ENCODE measurements at places on chromosomes 6 and 20.

DNA sequence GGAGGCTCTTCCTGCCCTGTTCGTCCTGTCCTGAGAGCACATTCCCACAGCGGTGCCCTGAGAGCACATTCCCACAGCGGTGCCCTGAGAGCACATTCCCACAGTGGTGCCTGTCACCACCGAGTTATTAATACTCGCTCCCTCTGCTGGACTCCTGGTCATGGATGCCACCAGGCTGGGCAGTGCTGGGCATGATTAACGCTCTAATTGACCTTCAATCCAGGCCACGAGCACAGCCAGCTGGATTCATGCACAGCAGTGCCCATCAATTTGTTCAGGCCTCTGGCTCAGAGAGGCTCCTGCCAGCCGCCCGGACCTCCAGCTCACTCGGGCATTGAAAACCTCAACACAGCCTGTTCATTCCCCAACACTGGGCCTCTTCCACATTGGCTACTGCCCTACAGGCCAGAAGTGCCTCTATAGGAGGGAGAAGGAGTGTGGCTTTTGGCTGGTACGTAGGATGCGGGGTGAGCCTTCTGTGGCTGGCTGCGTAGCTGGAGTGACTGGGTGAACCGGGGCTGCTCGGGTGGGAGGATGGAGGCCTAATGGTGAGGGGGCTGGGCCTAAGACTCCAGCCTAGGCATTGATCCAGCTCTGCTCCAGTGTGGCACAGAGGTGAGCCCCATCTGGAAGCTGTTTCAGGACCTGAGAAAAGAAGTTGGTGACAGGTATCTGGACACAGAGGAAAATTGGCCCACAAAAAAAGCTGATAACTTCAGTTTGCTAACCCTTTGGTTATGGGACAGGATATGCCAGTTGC, 9.3 kb downstream of the IP6K3 start:
- DNase-seq = peak; percentile 73

- no peak for DNase-seq
These were observed 103.0 kb upstream of the SYNDIG1 start for GRCh38 chr20:24366336-24367004.

DNA sequence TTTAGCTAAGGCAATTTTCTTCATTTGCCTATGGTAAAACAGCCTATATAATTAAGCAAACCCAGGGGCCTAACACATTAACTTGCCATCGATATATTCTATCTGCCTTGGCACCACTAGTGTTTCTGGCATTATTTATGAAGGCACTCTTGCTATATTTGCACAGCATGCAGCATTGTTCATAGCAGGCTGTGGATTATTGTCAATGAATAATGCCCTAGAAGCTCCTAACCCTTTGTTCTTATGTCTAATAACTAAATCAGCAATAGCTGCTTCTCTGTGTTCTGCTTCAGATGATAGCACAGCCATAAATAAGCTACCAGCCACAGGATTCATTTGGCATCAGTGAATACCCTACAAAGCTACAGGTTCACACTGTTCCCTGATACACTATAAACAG, 254.8 kb upstream of the STXBP5 start:
- DNase-seq = no peak

- no peak for DNase-seq
These were observed 31.4 kb downstream of the HAO1 start for GRCh38 chr20:7908905-7909304.

GRCh38 chr20:6693178-6693807, 74.2 kb upstream of the BMP2 start:
- no peak for DNase-seq

- no peak for DNase-seq
These were observed 94.9 kb downstream of the RFX6 start for GRCh38 chr6:116971959-116972358.

DNA sequence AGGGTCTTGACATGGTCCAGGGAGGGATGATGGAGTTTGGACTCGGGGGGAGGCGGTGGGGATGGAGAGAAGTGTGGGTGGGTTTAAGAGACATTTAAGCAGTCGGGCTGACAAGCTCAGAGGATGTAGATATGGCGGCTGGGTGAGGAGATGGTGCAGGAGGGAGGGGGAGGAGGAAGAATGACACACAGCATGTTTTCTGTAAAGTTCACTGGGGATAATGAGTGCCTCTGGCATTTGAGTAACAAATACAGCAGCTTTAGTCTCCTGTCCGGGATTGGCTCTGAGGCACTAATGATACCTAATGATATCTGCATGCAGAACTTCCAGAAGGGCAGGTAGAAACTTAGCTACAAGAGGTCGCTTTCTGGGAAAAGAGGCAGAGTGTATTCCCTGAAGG, 107.8 kb downstream of the DHX35 start:
- no peak for DNase-seq

- DNase-seq = no peak
These were observed 8.9 kb upstream of the MLN start for GRCh38 chr6:33812669-33813068.

GRCh38 chr20:46875059-46875458, 19.6 kb upstream of the EYA2 start:
- no peak for DNase-seq

GRCh38 chr6:14549871-14550270, 432.3 kb downstream of the CD83 start:
- no peak for DNase-seq

- DNase-seq = no peak
These were observed 138.5 kb upstream of the PMEPA1 start for GRCh38 chr20:57848282-57848681.

GRCh38 chr20:21074605-21075336, 31.4 kb downstream of the LINC00237 start:
- DNase-seq = no peak

DNA sequence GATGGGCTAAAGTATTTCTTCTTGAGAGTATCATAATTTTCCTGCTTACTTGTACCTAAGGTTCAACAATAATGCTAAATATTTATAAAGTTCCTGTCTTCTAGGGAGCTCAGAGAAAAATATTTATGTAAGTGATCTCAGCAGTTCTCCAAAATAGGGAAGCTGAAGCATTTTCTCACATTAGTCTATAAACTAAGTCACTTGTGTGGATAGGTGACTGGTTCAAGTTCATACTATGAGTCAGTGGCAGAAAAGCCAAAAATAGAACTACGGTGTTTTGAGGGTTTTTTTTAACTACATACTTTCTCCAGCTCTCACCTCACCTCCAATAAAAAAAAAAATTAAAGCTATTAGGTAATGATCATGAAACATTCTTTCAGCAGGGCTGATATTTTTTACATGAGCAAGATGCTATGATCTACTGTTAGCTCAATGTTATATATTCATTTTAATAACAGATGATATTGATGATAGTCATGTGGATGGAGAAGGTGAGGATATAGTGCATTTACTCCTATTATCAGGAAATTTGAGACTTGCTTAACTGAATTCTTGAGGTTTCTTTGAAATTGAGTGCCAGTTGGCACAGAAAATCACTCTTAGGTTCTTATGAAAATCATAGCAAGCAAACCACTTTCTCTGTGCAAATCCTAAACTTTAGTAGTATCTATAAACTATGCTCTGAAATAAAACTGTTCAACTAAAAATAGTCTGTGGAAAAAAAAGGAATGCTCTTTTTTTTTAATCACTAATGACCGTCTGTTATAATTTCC, 4.1 kb upstream of the MOXD1 start:
- no peak for DNase-seq

DNA sequence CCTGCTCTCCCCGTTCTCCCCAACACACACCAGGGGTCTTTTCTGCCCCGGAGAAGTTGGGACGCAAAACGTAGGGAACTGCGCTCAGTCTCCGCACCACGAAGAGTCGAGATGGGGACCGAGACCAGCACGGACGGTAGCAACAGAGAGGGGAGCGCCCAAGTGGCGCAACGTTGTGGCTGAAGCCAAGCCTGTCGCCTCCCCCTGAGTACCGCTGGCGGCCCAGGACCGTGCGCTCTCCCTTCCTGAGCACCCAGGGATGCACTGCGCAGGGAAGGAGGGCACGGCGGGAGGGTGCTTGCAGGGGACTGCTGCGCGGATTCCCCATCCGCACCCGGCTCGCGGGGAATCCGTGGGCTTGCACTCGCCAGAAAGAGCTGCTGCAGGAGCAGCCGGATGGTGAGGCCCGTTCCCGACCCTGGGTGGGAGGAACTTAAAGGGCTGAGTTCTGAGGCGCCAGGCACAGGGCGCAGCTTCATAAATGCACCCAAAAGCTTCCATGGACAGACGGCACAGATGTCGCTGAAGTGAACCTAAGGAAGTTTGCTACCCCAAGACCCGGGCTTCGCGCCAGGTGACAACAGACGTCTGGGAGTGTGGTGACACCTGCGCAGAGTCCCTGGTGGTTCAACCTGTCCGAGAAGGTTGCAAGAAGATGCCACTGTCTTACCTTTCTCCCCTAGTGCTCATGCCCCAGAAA, 178.7 kb downstream of the TBXT start:
- DNase-seq = no peak

- DNase-seq = no peak
These were observed 33.1 kb upstream of the FBXL4 start for GRCh38 chr6:98980819-98981218.

- no peak for DNase-seq
These were observed 25.0 kb downstream of the LRRN4 start for GRCh38 chr20:6028818-6029217.

DNA sequence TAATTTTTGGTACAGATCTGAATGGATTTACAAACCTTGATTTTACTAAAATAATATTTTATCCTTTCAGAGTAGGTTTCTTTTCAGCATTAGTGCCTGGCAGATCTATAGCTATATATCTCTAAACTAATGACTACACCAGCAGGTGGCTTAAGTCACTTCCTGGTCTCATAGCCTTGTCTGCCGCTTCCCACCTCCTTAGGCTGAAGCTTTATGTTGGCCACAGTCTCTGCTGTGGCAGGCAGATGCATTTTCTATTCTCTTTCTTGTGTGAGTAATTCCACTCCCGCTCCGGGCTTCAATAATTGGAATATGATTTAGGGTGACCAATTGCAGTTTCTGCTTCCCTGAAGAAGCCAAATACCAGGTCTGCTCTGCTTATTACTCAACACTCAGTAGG, 226.8 kb upstream of the HS3ST5 start:
- DNase-seq = no peak

GRCh38 chr6:35522151-35522550, 9.5 kb upstream of the TULP1 start:
- no peak for DNase-seq

- no peak for DNase-seq
These were observed 7.8 kb downstream of the KCNG1 start for GRCh38 chr20:51014797-51015722.

DNA sequence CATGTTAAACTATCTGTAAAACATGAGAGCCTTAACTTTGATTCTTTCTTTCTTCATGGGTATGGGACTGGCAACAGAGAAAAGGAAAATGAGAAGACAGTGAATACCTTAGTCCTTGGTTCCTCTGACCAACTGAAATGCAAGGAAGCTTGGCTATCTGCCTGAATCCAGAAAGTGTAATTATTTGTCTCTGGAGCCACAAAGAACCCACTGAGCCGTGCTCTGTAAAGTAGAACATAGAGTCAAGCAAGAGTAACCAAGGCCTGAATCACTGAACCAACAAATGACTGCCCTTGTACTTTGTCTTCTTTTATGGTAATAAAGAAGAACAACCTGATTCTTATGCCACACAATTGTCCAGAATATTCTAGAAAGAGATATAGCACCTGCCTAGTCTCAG, 27.6 kb downstream of the PKHD1 start:
- no peak for DNase-seq

DNA sequence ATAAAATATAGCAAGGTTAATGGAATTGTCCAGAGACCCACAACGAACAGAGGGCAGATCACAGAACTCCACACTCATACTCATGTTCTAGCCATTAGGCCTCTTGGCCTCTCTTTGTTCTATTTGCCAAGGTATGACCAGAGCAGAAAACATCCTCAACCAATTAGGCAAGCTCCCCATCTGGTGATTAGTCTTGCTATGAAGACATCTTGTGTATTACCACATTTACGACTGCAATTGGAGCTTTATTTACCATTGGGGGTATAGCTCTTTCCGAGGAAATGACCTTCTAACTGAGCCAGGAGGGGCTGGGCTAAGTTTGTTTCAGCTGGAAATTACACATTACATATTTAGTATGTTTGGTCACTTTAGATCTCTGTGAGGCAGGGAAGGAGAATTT, 593.9 kb downstream of the CD109 start:
- DNase-seq = no peak

All from left lobe of liver (tissue), 2 donors.